ENCODE measurements at places on chromosomes 1 and 21. TPM values are rescaled to one million over a fixed set of nuclear protein-coding genes. Genes with fewer than 3 reads are reported as not detected.

The SRGAP2B gene
- total RNA-seq = 64.8 TPM

The TTLL7 gene
- 134 TPM for total RNA-seq

The GBP7 gene
- total RNA-seq = not detected

The SNAPIN gene
- 46.1 TPM for total RNA-seq

The GUCA2B gene
- not detected for total RNA-seq

The MCOLN3 gene
- not detected for total RNA-seq

The GBP3 gene
- 0.82 TPM for total RNA-seq

The MX2 gene
- 0.41 TPM for total RNA-seq

The PLA2G4A gene
- 1.2 TPM for total RNA-seq

The AGBL4 gene
- 3.3 TPM for total RNA-seq

The GPR153 gene
- total RNA-seq = 22.0 TPM

The ERICH3 gene
- 16.7 TPM for total RNA-seq

The ST6GALNAC3 gene
- total RNA-seq = 14.3 TPM

The ELAPOR1 gene
- 15.9 TPM for total RNA-seq

The SPRR1A gene
- not detected for total RNA-seq

The LCE7A gene
- total RNA-seq = not detected

The FCER1G gene
- total RNA-seq = 2.0 TPM

The CHIA gene
- total RNA-seq = not detected

The LCE1C gene
- not detected for total RNA-seq

The TRNAU1AP gene
- total RNA-seq = 35.1 TPM

The LPAR3 gene
- total RNA-seq = 0.82 TPM

The SLAMF6 gene
- total RNA-seq = under 0.01 TPM

The PPT1 gene
- 44.8 TPM for total RNA-seq

The APOBEC4 gene
- total RNA-seq = not detected

The NPR1 gene
- 0.41 TPM for total RNA-seq

The SPATA1 gene
- 1.2 TPM for total RNA-seq

The ZNF678 gene
- 48.1 TPM for total RNA-seq

The SPRR2F gene
- not detected for total RNA-seq

The LRRC3 gene
- 3.7 TPM for total RNA-seq

The HPDL gene
- 1.6 TPM for total RNA-seq

The IVL gene
- total RNA-seq = not detected

Data from frontal cortex (tissue), 4 donors.